Activated CD8-positive, alpha-beta memory T cell treated with anti-CD3 and anti-CD28 coated beads for 4 hours (primary cell): ENCODE measurements at places on chromosomes 5 and 9.

DNA sequence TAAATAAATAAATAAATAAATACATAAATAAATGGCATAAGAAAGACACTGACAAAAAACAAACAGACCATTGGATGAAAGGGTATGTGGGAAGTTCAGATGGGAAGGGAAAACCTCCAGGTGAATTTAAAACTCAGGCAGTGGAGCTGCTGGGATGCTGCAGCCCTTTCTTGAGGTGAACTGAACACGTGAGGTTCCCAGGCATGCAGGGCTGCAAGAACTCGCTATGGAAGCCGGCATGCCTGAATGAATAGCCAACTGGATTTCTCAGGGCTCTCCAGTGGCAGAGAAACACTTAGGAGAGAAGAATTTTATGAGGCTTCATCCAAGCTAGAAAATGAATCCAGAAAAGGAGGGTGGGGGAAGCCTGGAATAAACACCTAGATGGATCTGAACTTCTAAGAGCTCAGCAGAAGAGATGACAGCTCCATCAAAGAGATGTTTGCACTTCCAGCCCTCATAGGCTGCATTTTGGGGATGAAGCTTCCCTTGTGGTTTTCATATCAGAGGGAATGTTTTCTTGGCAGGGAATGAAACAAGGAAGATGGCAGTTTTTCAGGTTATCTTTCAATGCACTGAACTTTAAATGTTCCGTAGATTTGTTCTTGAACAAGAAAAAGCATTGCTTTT, 224.2 kb upstream of the DAP start:
- no peak for DNase-seq

- no peak for DNase-seq
Observed at GRCh38 chr5:174793684-174794328, 69.4 kb downstream of the MSX2 start.

GRCh38 chr9:136882109-136882946, 4.0 kb upstream of the TRAF2 start:
- peak; percentile 87 for DNase-seq

- DNase-seq = no peak
Observed at GRCh38 chr9:114470581-114470980, 34.7 kb downstream of the WHRN start.

DNA sequence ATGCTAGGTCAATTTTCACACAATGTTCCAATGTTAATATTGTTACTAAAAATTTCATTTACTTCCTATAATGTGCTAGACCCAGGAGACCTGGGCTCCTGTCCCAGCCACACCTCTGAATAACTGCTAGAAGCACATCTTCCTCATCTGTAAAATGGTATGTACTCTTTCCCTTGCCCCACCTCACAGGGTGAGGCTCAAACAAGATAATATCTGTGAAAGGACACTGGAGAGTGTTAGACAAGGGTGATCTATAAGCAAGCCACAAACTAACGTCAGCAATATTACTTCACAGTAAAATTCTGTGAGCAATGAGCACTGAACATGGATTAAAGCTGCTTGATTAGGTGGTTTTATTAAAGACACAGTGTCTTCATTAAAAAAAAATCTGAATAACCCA, 186.4 kb downstream of the EPB41L4A start:
- no peak for DNase-seq

DNA sequence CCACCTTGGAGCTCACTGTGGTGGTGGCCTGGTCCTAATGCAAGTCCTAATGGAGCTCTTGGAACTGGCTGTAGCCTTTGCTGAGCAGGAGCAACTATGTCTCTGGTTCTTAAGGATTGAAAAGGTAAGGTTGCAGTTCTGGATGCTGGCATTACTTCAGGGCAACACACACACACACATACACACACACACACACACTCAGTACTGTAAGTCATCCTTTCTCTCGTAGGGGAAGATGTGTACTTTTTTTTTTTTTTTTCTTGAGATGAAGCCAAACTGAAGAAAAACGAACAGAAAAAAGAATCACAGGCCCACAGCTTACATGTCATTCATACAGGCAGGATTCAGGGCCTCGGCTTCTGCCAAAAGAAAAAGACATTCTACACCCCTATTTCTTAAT, 81.1 kb upstream of the RPS23 start:
- no peak for DNase-seq

- DNase-seq = no peak
Observed at GRCh38 chr5:10912435-10912834, 151.4 kb upstream of the DAP start.

- DNase-seq = no peak
Observed at GRCh38 chr5:159935946-159936345, 19.7 kb downstream of the ADRA1B start.

GRCh38 chr9:137167747-137168572, 1.9 kb downstream of the LRRC26 start:
- DNase-seq = no peak

DNA sequence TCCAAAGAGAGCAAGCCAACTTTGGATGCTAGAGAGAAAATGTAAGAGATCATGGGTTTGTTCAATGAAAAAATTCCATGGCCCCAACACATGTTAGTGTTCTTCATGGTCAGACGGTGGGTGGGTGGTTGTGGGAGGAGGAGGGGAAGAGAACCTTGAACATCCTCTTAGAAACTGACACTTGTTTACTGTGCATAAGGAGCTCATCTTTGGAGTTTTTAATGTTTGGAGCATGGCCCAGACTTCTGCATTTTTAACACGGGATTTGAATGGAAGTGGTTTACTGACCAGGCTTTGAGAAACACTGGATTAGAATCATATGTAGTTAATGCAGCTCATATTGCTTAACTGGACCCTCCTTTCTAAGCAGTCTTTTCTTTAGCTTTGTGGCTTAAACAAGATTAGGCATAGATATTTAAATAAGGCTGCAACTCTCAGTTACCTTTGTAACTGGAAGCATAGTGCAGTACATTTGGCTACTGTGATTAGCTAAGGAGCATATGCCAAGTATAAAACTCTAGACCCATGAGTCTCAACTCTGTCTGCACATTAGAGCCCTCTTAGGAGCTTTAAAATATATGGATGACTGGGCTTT, 60.1 kb downstream of the FOCAD start:
- no peak for DNase-seq

GRCh38 chr9:5043381-5043780, 58.3 kb downstream of the JAK2 start:
- no peak for DNase-seq

DNA sequence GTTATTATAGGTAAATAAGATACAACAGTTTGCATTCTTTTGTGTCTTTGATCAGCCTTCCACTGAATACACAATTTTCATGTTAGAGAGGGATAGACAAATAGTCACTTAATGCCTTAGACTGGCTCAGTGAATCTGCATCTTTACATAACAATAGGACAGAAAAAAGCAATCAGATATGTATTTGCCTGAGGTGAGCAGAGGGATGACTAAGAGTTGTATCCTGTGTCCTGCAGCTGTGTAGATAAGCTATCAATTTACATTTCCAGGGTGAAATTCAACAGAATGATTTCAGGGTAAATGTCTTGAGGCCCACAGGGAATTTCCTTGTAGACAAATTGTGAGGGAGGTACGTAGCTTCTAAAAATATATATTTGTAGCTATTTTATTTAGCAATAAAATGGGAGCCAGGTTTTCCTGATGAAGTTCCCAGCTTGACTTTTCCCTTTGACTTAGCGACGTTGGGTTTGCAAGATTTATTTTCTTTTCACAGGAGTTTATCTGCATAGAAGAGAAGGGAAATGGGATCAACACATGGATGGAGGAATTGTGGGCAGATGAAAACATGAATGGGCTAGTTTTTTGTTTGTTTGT, 586.1 kb upstream of the CDH6 start:
- DNase-seq = no peak

GRCh38 chr9:137161558-137162486, 8.0 kb downstream of the LRRC26 start:
- DNase-seq = no peak

GRCh38 chr5:151012862-151013261, 7.5 kb upstream of the GPX3 start:
- no peak for DNase-seq

- no peak for DNase-seq
Observed at GRCh38 chr5:113233606-113234005, 201.2 kb downstream of the TSSK1B start.

DNA sequence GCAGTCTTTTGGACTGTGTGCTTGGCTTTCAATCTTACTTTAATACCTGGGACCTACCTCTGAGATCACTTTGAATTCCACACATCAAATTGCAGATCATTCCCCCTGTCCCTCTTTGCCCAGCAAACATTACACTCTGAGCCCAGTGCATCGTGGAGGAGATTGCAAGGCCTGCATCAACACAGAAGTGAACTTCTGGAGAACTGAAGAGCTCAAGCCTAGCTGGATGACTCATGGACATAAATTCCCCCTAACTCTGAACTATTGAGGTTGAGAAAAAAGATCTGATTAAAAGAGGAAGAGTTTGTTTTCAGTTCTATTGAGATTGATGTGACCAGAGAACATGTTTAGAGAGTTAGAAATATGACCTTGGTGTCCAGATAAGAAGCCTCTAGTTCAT, 316.0 kb upstream of the DMAC1 start:
- DNase-seq = no peak

- DNase-seq = no peak
Observed at GRCh38 chr5:173872957-173873305, 15.2 kb upstream of the CPEB4 start.

DNA sequence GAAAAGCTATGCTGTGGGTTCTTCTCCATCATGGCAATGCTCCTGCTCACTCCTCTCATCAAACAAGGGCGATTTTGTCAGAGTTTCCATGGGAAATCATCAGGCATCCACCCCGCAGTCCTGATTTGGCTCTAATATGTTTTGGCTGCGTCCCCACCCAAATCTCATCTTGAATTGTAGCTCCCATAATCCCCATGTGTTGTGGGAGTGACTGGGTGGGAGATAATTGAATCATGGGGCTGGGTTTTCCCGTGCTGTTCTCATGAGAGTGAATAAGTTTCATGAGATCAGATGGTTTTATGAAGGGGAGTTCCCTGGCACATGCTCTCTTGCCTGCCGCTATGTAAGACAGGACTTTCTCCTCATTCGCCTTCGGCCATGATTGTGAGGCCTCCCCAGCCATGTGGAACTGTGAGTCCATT, 163.8 kb downstream of the GADD45G start:
- DNase-seq = no peak

GRCh38 chr5:145689235-145689634, 145.9 kb downstream of the PRELID2 start:
- DNase-seq = no peak

GRCh38 chr5:91562922-91563321, 179.8 kb upstream of the ARRDC3 start:
- DNase-seq = no peak

GRCh38 chr5:68740226-68740910, 353.4 kb upstream of the SLC30A5 start:
- DNase-seq = no peak

DNA sequence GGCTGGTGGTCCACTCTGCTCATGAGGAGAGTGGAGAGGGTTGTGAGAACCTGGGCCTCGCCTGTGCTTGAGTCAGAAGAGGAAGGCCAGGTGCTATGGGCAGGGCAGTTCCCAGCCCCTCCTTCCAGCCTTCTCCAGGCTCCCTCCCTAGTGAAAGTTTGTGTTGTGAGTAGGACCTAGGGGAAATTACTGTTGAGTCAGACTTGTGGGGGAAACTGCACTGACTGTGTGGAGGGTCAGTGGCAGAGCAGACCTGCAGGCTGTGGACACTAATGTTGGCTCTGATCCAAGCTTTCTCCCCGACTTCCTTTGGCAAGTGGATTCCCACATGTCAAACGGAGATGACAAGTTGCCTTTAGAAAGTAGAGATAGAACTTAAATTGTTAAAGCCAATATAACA, 102.6 kb downstream of the ARHGAP26 start:
- no peak for DNase-seq

DNA sequence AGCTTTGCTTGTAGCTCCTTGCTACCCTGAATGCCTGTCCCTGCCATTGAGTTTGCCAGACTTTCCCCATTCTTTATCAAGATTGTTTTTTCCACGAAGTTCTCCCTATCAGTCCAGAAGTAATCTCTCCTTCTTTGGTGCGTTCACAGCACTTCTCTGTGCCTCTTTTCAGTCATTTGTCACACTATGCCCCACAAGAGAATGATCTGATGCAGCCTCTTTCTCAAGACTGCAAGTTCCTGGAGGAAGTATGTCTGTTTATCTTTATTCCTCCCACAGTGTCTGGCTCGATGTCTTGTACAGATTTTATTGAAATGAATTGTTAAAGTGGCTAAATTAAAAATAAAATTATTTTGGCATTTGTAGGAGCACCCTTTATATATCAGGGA, 99.3 kb downstream of the CCDC192 start:
- DNase-seq = no peak

- no peak for DNase-seq
Observed at GRCh38 chr5:36045895-36046294, 20.8 kb downstream of the UGT3A2 start.

DNA sequence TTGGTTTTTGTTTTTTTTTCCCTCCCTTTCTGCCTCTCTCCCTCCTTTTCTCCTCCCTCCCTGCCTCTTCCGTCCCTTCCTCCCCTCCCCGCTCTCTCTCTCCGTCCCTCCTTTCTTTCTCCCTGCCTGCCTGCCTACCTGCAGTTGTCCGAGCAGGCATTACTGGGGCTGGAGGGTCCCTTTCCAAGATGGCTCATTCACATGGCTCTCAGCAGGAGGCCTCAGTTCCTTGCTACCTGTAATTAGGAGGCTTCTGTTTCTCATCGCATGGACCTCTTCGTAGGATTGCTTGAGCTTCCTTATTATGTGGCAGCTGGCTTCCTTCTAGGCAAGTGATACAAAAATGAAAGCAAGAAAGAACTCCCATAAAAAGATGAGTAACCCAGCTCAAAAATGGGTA, 8.0 kb downstream of the RGS3 start:
- no peak for DNase-seq

- no peak for DNase-seq
Observed at GRCh38 chr9:78601957-78602565, 305.1 kb downstream of the PSAT1 start.

DNA sequence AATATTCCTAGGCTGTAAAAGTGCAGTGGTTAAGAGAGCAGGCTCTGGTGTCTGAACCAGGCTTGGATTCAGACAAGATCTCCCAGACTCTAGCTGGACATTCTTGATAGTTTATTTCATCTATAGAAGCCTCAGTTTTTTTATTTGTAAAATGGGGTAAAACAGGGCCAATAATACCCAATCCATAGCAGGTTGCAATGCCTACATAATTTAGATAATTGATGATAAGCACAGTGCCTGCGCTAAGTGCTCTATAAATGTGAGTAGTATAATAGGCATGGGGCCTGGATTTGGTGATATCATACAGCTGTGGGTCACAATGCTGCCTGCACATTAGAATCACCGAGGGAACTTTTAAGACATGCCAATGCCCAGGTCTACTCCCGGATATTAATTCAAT, 603.5 kb downstream of the ISL1 start:
- DNase-seq = no peak

DNA sequence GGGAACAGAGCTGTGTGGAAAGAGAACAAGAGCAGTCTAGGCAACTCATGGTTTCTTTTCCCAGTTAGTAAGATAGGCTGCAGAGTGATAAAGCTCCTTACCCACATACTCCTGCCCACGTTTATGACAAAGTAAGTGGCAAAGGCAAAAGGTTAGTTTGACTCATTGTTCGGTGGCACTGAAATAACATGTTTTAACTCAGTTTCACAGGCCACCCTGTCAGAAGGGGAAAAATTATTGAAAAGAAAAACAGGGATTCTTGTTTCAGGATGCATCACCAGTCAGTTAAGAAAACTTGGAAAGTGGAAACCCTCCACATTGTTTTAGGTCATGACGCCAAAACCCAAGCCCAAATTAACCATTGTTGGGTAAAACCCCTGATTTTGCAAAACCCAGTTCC, 22.3 kb upstream of the DAB2 start:
- no peak for DNase-seq

- DNase-seq = no peak
Observed at GRCh38 chr5:35117967-35118366, 70.2 kb upstream of the AGXT2 start.
